ENCODE measurements at places on chromosomes 12 and 14.

DNA sequence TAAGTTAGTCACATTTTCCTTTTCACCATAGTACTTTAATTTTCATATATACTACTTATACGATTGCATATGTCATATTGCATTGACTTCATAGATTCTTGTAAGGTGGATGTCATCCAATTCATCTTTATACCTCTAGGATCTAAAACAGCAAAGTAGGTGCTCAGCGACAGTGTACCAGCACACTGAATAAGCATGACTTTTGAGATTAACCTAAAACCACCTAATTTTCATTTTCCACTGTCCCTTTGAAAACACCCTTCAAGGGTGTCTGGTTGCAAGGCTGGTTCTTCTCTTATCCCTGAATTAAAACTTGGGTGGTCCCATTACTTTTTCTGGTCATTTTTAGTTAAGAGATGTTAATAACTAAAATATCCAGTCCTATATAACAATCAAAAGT is 4.4 kb downstream of the GPR19 start:
- no peak for DNase-seq

GRCh38 chr14:38536376-38537038 is 280.6 kb upstream of the CLEC14A start:
- DNase-seq, result no peak

GRCh38 chr12:3967556-3968160 is 94.5 kb upstream of the PARP11 start:
- DNase-seq, result no peak

DNA sequence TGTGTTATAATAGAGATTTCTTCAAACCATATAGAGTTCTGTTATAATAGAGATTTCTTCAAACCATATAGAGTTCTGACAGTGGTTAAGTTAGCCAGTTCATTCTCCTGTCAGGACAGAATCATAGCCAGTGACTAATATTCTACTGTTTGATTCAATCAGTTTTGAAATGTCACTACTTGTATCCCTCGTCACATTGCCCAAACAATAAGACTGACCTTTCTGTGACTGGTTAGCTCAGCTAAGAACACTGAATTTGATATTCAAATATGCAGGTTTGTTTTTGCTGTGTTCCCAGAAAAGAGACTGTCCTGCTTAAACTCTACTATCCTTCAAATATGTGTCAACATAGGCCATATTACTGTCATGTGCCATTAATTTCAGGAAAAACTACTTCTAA is 74.4 kb downstream of the ALG10B start:
- DNase-seq, result no peak

DNA sequence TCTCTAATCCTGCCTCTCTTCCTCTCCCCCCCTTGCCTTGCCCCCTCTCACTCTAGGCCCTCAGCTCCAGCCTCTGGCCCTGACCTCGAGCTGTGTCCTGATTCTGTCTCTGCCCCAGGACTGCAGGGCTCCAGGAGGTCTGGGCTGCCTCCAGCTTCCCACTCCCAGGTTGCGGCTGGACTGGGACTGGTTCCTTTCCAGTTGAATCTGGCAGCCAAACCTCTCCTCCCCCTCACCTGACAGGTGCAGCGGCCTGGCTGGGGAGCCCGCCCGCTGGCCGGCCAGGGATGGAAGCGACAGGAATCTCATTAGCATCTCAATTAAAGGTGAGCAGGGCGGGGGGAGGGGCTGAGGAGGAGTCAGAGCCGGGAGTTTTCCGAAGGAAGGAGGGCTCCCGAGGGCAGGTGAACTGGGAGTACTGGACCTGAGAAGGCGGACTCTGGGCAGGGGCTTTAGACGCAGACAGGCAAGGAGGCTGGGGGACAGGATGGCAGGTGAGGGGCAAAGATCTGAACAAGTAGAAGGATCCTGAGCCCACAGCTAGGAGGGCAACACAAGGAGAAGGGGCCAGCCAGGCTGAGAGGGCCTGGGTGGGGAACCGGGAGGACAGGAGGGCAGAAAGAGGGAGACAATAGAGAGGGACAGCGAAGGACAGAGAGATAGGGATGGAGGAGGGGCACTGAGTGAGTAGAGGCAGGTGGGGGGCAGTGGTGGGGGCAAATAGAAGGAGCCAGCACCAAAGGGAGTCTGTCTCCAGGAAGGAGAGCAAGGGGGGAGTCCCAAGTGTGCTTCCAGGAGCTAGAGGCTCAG is at the start of gene SCNN1A:
Gene SCNN1A, minus strand, starts transcription at position 295 of the 810 bp plus-strand sequence. CDS start 780 bp downstream, outside the sequence.
- DNase-seq, result peak; percentile 99

- no peak for DNase-seq
Measured at GRCh38 chr14:76774821-76775694, 13.8 kb downstream of the VASH1 start.

- no peak for DNase-seq
Measured at GRCh38 chr12:67002720-67003119, 266.4 kb upstream of the CAND1 start.

DNA sequence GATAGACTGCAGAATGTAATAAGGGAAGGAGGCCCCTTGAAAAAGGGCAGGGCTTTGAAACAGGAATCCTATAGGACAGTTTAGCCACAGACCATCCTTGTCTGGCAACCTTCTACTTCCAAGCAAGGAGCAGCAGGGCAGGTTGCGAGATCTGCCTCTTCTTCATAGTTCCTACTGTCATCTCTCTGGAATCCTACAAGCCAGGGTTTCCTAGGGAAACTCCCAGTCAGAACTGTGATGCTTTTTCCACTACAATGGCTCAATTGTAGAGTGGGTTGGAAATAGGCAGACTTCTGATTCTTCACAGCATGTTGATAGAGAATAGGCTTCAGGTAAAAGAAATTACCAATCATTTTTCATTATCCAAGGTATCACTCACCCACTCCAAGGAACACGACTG is 186.3 kb downstream of the DACT1 start:
- DNase-seq, result no peak

DNA sequence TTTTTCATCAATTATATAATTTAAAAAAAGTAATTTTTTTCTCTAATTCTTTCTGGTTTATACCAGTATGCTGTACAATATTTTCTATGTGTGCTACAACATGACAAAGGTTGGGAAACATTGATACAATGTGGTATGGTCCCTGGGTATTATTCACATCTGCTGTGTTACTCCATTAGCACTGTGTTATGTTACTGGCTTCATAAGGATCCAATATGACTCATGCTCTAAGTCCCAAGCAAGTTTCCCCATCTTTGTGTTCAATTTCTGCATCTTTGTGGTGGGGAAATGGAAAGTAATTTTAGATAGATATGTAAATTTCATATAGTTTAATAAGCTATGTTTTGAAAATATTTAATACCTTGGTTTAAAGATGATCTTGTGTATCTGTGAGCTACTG is 35.8 kb downstream of the FBXO33 start:
- no peak for DNase-seq

GRCh38 chr12:43292699-43293098 is 259.3 kb downstream of the ADAMTS20 start:
- DNase-seq, result no peak

GRCh38 chr14:31426663-31427062 is 6.3 kb upstream of the HEATR5A start:
- DNase-seq, result no peak

DNA sequence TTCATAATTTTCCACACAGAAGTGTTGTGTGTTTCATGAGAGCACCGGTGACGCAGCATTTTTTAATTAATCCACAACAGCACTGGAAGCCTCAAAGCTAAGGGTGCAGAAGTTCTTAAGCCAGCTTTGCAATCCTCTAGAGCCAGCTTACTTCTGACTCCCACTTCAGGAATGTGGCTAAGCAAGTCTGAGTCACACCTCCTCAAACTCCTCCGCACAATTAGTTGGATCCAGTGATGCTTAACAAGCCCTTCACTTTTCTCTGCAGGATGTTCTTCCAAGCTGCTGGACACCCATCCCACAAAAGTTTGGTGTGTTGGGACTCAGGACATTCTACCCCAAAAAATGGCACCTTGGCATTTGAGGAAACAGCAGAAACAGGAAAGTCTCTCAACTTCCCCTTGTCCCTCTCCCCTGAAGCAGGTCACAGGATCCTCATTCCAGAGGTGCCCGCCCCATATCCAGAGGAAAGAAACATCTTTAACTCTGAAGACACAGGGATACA is 210.0 kb downstream of the PPM1H start:
- no peak for DNase-seq

DNA sequence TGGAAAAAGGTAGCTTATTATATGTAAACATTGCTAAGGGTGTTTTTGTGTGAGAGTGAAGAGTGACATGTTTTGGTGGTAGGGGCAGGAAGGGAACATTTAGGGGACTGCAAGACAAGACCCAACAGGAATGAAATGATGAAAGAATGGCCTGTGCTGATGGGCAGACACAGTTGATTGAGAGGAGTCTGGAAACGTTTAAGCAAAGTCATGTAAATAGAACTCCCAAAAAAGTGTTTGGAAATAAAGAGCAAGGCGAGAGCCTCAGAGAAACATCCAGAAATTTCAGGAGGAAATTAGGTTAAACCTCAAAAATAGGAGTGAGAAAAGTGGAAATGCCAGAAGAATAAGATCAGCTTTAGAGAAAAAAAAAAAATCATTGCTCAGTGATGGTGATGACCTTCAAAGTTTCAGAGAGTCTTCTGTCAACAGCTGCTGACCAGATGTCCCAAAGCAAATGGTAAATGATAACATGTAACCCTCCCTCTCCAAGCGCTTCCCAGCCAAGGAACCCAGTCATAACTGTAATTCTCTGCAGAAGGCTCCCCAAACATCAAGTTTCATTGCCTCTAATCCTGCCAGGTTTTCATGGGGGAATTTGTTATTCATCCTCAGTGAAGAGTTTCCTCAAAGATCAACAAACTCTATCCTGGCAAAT is 223.2 kb upstream of the FAR2 start:
- DNase-seq, result no peak

DNA sequence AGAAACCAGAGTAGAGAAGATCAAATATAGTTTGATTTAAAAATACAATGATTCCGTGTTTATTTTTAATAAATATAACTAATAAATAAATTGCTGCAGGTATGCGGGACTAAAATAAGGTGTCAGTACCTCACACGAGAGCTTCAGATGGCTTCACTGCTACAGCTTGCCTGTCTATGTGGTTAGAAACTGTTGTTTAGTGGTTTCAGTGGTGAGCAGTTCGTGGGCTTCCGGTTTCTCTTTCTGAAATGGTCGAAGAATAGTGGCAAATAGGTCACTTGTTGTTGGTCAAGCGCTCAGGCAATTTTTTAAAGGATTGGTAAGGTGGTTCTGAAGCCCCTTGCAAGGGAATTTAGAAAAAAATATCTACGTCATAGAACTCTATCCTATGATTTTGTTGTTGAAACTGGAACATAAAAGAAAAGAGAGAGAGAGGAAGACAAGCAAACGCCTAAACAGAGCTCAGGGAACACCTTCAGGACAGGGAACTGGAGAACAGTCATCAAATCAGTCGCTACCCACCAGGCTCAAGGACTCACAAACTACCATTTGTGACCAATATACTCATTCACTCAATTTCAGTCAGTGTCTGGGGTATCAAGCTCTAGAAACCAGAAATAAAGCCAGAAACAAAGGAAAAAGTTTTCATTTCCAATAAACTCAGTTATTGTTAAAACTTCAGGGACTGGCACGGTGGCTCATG is 31.3 kb downstream of the GABARAPL1 start:
- DNase-seq, result no peak

GRCh38 chr12:119486599-119487154 is 106.9 kb upstream of the TMEM233 start:
- DNase-seq, result peak; percentile 21

- no peak for DNase-seq
Measured at GRCh38 chr12:107487011-107487680, 198.5 kb upstream of the PWP1 start.

DNA sequence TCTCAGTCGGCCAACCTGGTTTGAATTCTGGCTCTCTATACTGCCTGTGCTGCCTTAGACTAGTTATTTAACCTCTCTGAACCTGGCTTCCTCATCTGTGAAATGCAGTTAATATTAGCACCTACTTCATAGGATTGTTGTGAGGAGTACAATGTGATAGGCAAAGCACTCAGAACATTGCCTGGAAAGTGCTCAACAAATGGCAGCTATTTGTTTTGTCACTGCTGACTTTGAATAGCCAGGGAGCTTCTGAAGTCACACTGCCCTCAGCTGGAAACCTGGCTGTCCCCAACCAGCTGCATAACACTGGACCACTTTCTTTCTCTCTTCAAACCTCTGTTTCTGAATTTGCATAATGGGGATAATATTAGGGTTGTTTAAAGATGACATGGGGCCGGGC is 9.6 kb downstream of the TMEM30B start:
- DNase-seq, result no peak

- DNase-seq, result no peak
Measured at GRCh38 chr14:60807971-60808370, 73.4 kb downstream of the MNAT1 start.

DNA sequence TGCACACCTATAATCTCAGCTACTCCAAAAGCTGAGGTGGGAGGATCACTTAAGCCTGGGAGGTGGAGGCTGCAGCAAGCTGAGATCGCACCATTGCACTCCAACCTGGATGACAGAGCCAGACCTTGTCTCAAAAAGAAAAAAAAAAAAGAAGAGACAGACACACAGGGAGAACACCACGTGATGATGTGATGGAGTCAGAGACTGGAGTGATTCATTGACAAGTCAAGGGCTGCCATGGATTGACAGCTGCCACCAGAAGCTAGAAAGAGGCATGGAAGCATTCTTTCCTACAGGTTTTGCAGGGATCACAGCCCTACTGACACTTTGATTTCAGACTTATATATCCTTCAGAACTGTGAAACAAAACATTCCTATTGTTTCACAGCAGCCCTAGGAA is 3.5 kb upstream of the HCFC2 start:
- no peak for DNase-seq

DNA sequence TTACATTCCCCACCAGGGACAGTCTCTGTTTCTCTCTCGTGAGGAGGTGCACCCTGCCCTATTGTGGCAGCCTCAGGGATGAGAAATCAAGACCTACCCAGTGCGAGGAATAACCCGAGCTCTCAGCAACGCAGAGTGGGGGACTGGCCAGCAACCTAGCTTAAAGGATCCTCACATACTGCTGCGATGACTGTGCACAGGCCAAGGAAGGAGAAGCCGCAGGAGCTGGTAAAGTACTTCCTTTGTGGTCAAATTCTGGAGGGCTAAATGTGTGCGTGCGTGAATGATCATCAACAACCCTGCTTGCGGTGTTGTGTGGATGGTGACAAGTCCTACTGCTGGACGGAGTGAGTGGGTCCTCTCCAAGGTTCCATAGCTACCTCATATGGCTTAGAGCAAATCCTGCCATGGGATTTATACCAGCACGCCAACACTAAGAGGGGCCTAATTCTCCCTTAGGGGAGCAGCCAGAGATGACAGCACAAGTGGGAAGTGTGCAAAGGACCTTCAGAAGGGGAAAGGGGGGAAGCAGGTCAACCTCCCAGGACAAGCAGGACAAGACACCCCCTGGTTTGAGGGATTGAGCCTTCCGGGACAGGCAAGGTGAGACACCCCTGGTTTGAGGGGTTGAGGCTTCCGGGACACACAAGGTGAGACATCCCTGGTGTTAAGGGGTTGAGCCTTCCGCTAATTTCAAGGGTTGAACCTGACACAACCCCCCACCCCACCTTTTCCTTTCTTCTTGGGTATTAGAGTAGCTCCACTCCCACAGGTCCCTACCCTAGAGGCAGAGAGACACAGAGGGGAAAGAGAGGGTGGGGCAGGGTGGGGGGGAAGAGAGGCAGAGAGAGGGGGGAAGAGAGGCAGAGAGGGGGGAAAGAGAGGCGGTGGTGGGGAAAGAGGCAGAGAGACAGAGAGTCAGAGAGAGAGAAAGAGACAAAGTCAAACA is 58.8 kb upstream of the AP4S1 start:
- no peak for DNase-seq
